ENCODE measurements at places on chromosomes 1 and 21. TPM values are rescaled to one million over a fixed set of nuclear protein-coding genes. Genes with fewer than 3 reads are reported as not detected.

- no peaks in the 10 kb centered on the region for H3K27me3 ChIP-seq
- peak; percentile 21 for DNase-seq
- peak overlapping the region; percentile 0 for H3K4me3 ChIP-seq
- H3K27ac ChIP-seq, result no peak overlapping the region
These were observed 70.8 kb downstream of the JAK1 start for GRCh38 chr1:64895500-64895899.

DNA sequence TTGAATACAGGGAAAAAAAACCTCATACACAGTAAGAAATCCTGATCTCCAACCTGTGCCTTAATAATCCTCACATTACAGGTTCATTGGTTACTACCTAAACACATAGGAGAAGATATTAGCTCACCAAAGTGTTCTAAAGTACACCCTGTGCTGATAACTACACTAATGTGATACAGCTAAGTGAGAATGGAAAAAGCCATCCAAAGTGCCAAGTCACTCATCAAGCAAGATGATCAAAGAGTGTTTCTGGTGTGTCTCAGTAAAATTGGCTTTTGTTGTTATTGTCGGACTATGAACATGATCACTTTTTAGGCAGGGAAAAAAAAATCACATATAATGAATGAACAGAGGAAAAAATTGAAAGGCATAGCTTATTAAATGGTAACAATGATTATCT lies 31.4 kb downstream of the EPS15 start:
- H3K27ac ChIP-seq, result no peak overlapping the region
- peaks cover 43% of the 10 kb centered on the region for H3K4me1 ChIP-seq
- H3K36me3 ChIP-seq, result no peaks in the 10 kb centered on the region
- no peaks in the 10 kb centered on the region for H3K27me3 ChIP-seq
- no peak overlapping the region for H3K4me3 ChIP-seq
- no peak for DNase-seq

- peaks cover 14% of the 10 kb centered on the region for H3K36me3 ChIP-seq
- no peak for DNase-seq
- H3K27me3 ChIP-seq, result no peaks in the 10 kb centered on the region
- H3K27ac ChIP-seq, result no peak overlapping the region
- no peaks in the 10 kb centered on the region for H3K4me1 ChIP-seq
These were observed 422.9 kb downstream of the PTBP2 start for GRCh38 chr1:97144527-97144926.

- no peak for DNase-seq
- peaks cover 33% of the 10 kb centered on the region for H3K27me3 ChIP-seq
- no peak overlapping the region for H3K27ac ChIP-seq
- no peaks in the 10 kb centered on the region for H3K4me1 ChIP-seq
These were observed 20.3 kb downstream of the SUSD4 start for GRCh38 chr1:223343692-223344091.

DNA sequence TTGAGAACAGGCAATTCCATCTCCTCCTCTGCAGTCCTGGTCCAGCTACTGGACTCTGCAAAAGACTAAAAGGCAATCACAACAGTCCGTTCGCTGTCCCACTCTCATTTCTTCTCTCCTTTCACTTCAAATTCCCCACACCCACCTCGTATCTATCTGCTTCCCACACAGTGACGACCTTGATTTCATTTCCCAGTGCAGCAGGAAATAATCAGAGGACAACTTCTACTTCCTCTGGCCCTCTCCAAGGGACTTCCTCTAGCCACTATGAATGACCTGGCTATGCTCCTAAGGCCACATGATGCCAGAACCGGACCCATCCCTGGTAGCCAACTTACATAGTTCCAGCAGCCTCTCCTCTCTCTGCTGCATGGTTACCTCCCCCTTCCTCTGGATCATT lies 8.0 kb downstream of the NOL9 start:
- H3K27me3 ChIP-seq, result no peaks in the 10 kb centered on the region
- H3K4me1 ChIP-seq, result peaks cover 20% of the 10 kb centered on the region
- H3K4me3 ChIP-seq, result peak overlapping the region; percentile 22
- peaks cover 25% of the 10 kb centered on the region for H3K36me3 ChIP-seq

DNA sequence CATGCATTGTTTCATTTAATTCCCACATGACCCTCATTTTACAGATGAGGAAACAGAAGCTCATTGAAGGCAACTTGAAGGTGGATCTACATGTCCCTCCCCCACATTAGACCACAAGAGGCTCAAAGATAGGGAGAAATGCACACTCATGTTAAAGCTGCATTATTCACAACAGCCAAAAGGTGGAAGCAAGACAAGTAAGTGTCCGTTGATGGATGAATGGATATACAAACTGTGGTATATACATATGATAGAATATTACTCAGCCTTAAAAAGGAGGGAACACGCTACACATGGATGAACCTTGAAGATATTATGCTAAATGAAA lies 149.7 kb upstream of the JUN start:
- no peak overlapping the region for H3K27ac ChIP-seq
- DNase-seq, result no peak
- no peaks in the 10 kb centered on the region for H3K36me3 ChIP-seq
- H3K4me1 ChIP-seq, result peaks cover 15% of the 10 kb centered on the region

The RPTN gene
- polyA plus RNA-seq, result not detected

GRCh38 chr1:214380986-214381695 lies 100.2 kb downstream of the SMYD2 start:
- DNase-seq, result no peak
- no peaks in the 10 kb centered on the region for H3K36me3 ChIP-seq
- H3K4me1 ChIP-seq, result no peaks in the 10 kb centered on the region
- H3K4me3 ChIP-seq, result no peak overlapping the region
- H3K27me3 ChIP-seq, result peaks cover 6% of the 10 kb centered on the region

DNA sequence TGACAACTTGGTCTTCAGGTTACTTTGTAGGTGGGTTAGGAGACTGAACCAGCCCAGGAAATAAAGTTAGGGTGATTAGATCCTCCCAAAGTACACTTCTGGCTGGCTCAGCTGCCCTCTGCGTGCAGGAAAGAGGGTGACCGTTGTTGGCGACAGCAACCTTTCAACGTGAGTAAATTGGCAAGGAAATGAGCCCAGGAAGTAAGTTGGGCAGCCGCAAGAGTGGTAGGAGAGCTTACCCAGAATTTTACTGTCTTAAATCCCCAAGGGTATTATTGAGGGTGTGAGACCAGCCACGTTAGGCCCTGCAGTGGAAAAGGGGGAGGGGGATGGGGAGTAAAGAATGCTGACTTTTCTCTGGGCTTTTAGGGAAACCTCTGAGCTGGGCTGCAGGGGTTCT lies 1.6 kb downstream of the TENT5C start:
- no peaks in the 10 kb centered on the region for H3K27me3 ChIP-seq
- H3K36me3 ChIP-seq, result peaks cover 14% of the 10 kb centered on the region
- H3K4me1 ChIP-seq, result peaks cover 69% of the 10 kb centered on the region
- H3K27ac ChIP-seq, result peak overlapping the region; percentile 99
- DNase-seq, result peak; percentile 63

DNA sequence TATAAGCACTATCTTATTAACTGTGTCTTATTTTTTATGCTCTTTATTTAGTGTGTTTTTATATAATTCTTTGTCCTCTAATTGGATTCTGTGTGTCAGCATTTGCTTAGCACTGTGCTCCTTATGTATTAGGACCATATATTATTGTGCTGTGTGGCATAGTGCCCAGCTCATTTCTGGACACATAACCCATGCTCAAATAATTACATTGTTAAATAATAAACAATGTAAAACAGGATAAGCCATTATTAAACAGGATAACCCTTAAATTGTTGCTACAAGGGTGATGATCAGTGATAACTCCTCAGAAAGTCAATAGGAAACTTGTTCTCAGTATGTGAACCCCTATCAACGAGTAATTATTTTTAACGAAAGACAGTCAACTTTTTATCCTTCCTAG lies 150.4 kb downstream of the ADGRL4 start:
- H3K27ac ChIP-seq, result no peak overlapping the region
- no peak for DNase-seq

- H3K27me3 ChIP-seq, result no peaks in the 10 kb centered on the region
- peaks cover 4% of the 10 kb centered on the region for H3K4me1 ChIP-seq
- no peak for DNase-seq
These were observed 388.7 kb downstream of the ST6GALNAC3 start for GRCh38 chr1:76463278-76463677.
